Frontal cortex (tissue), 4 donors: ENCODE measurements at places on chromosomes 7 and 10.

DNA sequence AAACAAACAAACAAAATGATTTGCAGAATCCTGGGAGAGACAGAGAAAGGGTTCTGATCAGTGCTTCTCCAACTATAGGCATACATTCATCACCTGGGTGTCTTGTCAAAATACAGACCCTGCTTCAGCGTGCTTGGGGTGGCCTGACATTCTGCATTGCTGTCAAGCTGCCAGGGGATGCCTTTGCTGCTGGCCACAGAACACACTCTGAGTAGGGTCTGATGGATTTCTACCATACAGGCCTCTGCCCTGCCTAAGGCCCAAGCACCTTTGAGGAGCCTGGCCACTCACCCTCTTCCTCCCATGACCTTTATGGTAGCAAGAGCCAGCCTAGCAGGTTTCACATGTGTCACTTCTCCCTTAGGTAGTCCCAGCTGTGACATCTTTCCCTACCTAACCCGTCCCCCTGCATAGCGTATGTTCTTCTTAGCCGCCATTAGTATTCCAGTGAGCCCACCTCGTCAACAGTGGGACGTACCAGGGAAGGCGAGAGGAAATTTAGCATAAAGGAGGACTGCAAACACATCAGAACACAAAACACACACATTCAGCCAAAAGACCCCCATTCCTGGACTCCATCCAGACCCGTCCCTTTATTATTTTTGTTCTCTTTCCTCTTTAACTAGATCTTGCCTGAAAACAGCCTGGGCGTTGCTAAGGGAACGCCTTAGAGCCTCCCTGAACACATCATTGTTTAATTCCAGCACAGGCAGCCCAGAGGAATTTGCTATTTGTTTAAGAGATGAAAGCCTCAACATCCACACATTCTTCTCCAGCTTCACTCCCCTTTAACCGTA lies 43.9 kb upstream of the PODXL start:
- peak; percentile 42 for DNase-seq

DNA sequence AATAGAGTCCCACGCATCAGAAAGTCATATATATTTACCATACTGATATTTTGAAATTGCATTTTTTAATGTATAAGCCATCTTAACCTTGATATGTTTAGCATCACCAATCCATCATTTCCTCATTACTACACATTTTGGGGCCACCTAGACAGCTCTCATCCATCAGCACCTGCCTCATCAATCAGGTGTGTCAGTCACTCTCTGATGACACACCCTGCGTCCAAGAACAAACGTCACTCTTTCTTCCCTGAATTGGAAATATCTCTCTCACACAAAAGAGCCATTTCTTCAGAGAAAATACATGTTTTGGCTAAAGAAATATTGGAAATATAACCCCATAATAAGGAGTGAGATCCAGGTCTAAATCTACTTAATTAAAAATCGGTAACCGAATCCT lies 38.9 kb upstream of the RSU1 start:
- no peak for DNase-seq

DNA sequence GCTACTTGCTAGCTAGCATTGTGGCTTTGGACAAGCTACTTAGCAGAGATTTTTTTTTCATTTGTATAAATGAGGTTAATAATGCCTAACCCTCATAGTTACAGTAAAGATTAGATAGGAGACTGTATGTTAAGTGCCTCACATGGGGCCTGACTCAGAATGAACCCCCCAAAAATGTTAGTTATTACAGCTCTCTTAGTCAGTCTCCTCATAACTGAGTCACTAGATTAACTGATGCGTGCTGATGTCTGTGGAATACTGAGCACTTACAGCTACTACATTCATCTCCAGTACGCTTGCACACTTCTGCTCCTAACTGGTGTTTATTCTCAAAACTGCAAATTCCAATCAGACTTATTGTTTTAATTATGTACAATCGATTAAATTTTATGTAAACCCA lies 315.3 kb downstream of the SNX13 start:
- no peak for DNase-seq

DNA sequence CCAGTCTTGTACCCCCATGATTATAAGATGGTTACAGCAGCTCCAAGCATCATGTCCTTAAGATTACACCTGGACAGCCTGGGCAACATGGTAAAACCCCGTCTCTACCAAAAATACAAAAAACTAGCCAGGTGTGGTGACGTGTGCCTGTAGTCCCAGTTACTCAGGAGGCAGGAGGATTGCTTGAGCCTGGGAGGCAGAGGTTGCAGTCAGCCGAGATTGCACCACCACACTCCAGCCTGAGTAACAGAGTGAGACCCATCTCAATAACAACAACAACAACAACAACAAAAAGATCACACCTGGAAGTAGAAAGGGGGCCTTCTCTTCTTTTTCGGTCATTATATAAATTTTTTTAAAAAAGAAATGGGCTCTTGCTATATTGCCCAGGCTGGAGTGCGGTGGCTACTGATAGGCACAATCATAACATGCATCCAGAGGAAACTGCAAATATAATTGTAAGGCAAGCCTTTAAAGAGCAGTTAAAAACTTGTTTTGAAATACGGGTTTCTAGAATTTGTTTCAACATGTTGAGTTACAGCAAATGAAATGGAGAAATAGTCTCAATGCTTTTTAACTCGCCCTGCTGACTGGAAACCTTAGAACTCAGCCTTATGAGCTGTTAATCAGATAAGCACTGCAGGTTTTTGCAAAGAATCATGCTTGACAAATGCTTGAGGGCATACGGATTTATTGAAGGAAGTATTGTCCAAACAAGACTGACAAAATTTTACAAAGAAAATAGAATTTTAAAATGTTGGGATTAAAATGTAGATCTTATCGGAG lies 4.7 kb upstream of the ENTPD7 start:
- DNase-seq, result no peak

GRCh38 chr7:123208793-123209192 lies 9.0 kb upstream of the SLC13A1 start:
- no peak for DNase-seq
